Fibroblast of skin of back (primary cell): ENCODE measurements at places on chromosomes 13 and 19.

- no peak for DNase-seq
These were observed 547 bp downstream of the KCNN1 start for GRCh38 chr19:17967257-17968051.

DNA sequence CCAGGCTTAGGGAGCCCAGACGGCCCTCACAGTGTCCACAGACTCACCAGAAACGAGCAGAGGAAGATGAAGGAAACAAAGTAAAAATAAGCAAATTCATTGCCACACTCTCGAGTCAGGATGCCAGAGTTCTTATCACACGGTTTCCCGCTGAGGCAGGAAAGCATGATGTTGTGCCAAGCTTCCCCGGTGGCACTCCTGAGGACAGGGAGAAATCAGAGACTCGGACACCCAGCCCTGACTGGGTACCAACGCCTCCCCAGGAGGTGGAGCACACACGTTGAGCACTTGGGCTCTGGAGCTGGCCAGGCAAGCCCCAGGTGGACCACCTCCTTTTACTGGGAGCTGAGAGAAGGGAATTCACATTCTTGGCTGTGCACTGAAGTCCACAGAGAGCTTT is 81.5 kb downstream of the IER2 start:
- no peak for DNase-seq

- peak; percentile 47 for DNase-seq
These were observed 435.3 kb downstream of the KLF12 start for GRCh38 chr13:73698859-73699258.

DNA sequence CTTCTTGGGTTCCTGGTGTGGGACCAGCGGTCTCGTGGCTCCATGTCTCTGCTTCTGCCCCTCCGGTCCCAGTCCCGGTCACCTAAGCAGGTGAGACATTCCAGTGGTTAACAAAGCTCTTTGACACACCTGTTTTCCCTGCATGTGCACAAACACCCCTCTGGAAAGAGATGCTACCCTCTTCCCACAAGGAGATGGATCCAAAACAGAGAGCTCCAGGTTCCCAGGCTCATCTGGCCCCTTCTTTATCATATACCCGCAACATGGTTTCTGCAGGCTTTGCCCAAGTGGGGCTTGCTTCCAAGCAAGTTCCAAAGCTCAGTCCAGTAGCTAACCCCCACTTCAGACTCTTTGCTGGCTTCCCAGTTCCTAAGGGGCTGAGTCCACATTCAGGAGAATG is 17.8 kb downstream of the PEG3 start:
- DNase-seq = no peak

GRCh38 chr13:53010374-53011105 is 18.1 kb upstream of the OLFM4 start:
- DNase-seq = no peak

DNA sequence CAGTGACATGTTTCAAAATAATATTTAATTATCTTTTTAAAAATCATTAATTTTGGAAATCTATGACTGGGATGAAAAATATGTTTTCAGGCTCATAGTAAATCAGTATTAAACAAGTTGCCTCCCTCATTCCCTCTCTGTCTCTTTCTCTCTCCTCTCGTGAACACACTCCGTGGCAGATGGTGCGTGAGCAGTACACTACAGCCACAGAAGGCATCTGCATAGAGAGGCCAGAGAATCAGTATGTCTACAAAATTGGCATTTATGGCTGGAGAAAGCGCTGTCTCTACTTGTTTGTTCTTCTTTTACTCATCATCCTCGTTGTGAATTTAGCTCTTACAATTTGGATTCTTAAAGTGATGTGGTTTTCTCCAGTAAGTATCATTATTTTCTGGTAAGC is 22.7 kb downstream of the SGCG start:
- no peak for DNase-seq

- no peak for DNase-seq
These were observed 83.1 kb downstream of the ZNF557 start for GRCh38 chr19:7152568-7152967.

- no peak for DNase-seq
These were observed 102.4 kb downstream of the ZNF486 start for GRCh38 chr19:20269461-20269860.

GRCh38 chr13:23674795-23675640 is 104.8 kb downstream of the TNFRSF19 start:
- DNase-seq = peak; percentile 93

- no peak for DNase-seq
These were observed 177.1 kb downstream of the RBM26 start for GRCh38 chr13:79228972-79229371.

- no peak for DNase-seq
These were observed 6.9 kb downstream of the ERICH4 start for GRCh38 chr19:41449865-41450178.

GRCh38 chr13:113452466-113452865 is 822 bp downstream of the ADPRHL1 start:
- no peak for DNase-seq

GRCh38 chr19:49882643-49883042 is 5.1 kb downstream of the TBC1D17 start:
- DNase-seq = no peak

DNA sequence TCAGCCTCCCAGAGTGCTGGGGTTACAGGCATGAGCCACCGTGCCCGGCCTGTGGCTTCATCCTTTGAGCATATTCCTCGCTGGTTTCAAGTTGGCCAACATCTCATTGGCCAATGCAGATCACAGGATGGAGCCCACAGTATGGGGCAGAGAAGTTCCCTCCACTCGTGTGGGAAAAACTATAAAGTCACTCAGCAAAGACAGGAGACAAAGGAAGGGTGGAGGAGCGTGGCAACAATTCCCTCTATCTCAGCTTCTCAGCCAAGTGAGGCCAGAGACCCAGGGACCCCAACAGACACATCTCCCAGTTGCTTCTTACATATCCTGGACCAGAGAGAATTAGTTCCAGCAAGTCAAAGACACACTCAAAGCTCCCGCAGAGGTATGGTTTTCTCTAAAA is 184.6 kb upstream of the SOX1 start:
- no peak for DNase-seq

- DNase-seq = peak; percentile 32
These were observed 362.5 kb downstream of the TDRD3 start for GRCh38 chr13:60759499-60759898.

DNA sequence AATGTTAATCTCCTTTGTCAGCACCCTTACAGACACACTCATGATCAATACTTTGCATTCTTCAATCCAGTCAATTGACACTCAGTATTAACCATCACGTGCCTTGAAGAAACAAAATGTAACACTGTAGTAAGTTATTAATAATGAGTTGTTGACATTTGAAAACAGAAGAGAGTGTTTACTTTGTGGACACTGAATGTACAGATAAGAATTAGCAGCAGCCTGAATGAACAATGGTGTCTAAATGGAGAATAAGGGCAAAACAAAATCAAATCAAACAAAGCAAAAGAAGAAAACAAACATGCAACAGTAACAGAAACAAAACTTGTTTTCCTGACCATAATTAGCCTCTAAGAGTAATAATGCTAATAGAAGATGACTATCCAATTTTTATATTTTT is 1191.1 kb upstream of the MIR17HG start:
- no peak for DNase-seq

GRCh38 chr19:53951436-53951835 is 11.3 kb upstream of the CACNG8 start:
- DNase-seq = no peak

GRCh38 chr19:5154129-5154798 is 185.4 kb downstream of the KDM4B start:
- peak; percentile 14 for DNase-seq

- DNase-seq = no peak
These were observed 26.7 kb downstream of the RCBTB2 start for GRCh38 chr13:48506092-48506701.

DNA sequence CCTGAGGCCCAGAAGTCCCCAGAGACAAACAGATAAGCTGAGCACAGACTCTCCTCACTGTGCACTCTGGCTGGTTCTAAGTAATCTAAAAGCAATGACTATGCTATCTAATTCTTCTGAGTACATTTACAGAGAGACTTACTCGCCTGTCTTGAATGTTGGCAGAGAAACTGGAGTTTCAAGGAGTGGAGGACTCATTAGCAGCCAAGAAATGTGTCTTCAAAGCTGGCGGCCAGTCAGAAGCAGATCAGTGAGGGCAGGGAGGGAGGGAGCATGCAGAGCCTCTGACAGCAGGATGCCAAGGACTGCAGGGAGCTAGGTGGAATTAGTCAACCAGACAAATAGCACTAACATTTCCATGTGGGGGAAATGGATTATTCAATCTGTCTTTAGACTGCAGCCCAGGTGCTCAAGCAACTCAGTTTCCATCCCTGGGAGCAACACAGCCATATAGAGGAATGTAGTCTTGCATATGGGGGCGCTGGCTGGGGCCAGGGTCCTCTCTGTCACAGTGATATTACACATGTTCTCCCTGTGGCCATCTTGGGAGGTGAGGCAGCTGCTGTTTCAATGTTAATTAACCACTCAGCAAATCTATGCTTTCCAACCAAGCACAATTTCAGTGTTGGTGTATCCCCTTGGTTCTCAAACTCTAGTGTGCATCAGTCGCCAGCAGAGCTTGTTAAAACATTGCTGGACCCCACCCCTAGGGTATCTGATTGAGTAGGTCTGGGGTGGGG is 97.9 kb downstream of the CCNA1 start:
- peak; percentile 4 for DNase-seq

GRCh38 chr19:1929021-1929742 is 11.8 kb upstream of the CSNK1G2 start:
- peak; percentile 67 for DNase-seq

- peak; percentile 55 for DNase-seq
These were observed 2.7 kb upstream of the SNAPC2 start for GRCh38 chr19:7917267-7918061.

DNA sequence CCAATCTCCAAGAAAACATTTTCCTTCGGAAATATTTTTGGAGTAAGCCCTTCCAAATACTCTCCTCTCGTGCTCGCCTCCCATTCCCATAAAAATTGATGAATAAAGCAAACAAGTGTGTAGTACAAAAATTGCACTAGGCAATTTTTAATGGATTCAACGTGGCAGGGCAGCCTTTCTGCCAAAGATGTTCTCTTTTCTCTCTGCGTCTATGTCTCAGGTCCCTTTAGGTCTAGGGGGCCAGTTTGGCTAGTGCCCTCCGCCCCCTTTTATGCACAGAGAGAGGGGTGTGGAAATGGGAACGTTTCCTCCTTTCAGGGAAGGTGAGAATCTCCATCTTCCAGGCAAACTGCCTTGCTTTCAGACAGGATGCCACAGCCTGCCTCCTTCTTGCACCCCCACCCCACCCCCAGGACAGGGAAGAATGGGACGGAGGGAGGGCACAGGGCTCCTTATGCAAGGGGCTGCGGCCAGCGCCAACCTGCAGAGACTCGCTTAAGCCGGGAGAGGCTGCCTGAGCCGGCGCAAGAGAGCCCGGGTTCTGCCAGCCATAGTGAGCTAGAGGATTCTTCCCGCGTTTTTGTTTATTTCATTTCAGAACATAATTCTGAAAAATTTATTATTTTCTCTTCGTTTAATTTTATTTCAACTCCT is 2.7 kb upstream of the ZIC2 start:
- no peak for DNase-seq
